GM23248 (cell line): ENCODE measurements at places on chromosomes 16 and 17.

DNA sequence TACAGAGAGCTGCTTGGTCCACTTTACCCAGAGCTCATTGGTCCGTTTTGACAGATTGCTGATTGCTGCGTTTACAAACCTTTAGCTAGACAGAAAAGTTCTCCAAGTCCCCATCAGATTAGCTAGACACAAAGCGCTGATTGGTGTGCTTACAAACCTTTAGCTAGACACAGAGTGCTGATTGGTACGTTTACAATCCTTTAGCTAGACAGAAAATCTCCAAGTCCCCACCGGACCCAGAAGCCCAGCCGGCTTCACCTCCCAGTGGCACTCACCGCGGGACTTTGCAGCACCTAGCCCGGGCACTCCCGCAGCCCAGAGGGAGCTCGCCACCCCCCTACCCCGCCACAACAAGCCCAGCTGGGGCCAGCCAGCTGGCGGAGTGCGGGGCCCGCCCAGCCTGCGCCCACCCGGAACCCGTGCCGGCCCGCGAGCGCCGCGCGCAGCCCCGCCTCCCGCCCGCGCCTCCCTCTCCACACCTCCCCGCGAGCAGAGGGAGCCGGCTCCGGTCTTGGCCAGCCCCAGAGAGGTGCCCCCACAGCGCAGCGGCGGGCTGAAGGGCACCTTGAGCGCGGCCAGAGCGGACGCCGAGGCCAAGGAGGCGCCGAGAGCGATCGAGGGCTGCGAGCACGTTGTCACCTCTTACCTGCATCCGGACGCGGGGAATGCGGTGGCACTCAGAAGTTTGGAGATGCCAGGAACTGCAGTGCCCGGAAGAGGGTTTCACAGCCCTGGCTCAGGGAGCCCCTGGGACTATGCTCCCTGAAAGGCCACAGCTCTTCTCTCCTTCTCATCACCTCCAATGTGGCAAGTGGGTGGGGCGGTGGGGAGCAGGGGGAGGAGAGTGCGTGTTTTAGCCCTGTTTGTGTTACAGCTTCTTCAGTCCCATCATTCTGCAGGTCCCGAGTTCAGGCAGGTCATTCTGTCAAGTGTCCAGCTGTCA, 1504.5 kb downstream of the CDH11 start:
- DNase-seq, result no peak

- peak; percentile 81 for DNase-seq
These were observed 849 bp upstream of the SOX15 start for GRCh38 chr17:7590743-7591142.

- DNase-seq, result no peak
These were observed 101.7 kb upstream of the SEC14L1 start for GRCh38 chr17:77038884-77039555.

DNA sequence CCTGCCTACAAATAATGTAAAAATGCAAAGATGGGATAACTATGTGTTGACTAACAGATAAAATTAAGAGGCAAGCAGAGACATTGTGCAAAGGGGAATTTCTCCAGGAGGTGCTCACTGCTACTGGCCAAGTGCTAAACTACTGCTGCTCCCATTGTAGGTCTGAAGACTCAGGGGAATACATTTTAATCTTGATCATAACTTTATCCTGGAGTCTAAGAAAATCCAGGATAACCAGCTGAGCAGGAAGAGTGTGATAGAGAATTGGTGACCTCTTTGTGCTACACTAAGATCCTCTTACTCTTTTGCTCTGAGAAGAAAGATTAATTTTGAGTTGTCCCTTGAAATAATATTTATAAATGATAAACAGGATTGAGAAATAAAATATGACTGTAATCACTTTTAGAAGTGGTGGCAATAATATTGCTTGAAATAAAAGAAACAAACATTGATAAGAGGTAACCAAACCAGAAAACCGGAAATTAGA, 5.9 kb downstream of the RNF43 start:
- DNase-seq, result peak; percentile 38

- peak; percentile 20 for DNase-seq
These were observed 26.8 kb upstream of the GOSR1 start for GRCh38 chr17:30450125-30451027.

DNA sequence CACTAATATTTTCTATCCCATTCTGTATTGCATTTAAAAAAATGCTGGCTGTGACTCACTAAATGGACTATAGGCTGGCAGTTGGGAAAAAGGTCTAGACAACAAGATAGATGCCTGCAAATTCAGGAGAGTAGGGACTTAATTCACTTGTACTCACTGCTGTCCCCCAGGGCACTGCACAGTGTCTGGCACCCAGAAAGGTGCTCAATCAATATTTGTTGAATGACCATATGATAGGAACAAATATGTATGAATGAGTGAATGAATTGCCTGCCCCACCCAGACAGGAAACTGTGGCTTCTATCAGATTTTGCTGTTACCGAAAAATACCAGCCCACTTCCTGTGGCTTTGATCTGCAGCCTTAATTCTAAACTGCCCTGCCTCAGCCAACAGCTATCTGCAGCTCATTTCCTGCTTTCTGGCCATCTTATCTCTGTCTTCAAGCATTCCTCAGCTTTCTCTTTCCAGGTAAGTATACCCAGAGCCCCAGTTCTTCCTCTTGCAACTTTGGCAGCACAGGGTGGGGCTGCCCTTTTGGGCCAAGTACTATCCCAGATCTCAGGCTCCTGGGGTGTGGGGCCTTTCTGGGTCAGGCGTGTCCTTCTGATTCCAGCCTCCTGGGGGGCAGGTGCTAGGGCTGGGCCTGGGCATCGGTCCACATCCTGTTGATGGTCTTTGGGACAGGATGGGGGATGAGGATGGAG, 15.3 kb upstream of the TNS4 start:
- DNase-seq, result peak; percentile 67

GRCh38 chr16:75087375-75087979, 29.1 kb downstream of the LDHD start:
- DNase-seq, result peak; percentile 44

DNA sequence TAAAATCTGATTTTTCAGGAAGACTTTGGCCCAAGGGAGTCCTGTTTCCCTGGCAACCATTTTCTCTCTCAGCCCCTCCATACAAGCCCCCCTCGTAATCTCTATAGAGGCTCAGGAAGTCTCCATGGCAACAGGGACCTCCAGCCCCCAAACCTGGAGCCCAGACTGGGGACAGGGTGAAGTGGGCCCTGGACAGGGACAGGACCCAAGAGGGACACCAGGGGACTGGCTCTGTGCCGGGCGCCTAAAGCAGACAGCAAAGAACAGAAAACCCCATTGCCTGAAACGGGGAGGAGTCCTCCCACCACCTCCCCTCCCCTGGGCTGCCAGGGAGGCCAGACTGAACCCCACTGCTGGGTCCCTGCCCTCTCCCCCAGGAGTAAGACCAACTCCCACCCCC, 40.6 kb downstream of the CPNE2 start:
- DNase-seq, result no peak

DNA sequence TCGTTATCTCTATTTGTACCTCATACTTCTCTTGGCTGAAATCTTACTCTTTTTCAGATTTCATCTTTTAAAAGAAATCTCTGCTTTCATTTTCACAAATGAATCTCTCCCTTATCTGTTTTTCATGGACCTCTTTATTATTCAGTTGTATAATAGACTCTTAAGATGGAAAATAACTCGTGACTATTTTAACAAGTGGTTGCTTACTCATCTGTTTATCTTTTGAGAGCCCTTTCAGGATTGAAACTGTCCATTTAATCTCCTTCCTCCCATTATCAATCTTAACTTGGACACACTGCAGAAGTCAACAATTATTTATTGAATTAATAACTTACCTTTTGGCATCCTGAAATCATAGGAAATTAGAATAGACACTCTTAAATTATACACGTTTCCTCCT, 68.8 kb downstream of the ABCA8 start:
- no peak for DNase-seq

- DNase-seq, result no peak
These were observed 197.7 kb upstream of the CIBAR2 start for GRCh38 chr16:85309656-85310587.

GRCh38 chr17:65638221-65638975, 77.0 kb upstream of the AXIN2 start:
- DNase-seq, result no peak

GRCh38 chr16:4891886-4892216, 44.6 kb downstream of the UBN1 start:
- peak; percentile 21 for DNase-seq

- DNase-seq, result no peak
These were observed 65.9 kb downstream of the PGS1 start for GRCh38 chr17:78444392-78444791.

- no peak for DNase-seq
These were observed 1028.1 kb upstream of the EEF2KMT start for GRCh38 chr16:6125483-6126259.

- DNase-seq, result no peak
These were observed 84.9 kb downstream of the DNAH17 start for GRCh38 chr17:78492116-78492799.

GRCh38 chr16:88783391-88784073, 1.5 kb downstream of the PIEZO1 start:
- peak; percentile 61 for DNase-seq

DNA sequence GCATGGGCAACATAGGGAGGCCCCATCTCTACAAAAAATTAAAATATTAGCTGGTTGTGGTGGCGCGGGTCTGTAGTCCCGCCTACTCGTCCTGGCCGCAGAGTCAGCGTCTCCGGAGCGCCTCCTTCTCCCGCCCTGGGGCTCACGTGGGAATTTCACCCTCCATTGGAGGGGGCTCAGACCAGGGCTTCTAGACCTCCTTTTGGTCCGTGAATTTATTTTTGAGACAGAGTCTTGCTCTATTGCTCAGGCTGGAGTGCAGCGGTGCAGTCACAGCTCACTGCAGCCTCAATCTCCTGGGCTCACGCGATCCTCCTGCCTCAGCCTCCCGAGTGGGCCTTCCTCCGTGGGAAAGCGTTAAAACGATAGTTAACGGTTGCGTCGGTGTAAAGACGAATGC, 394 bp upstream of the NME4 start:
- DNase-seq, result peak; percentile 89

DNA sequence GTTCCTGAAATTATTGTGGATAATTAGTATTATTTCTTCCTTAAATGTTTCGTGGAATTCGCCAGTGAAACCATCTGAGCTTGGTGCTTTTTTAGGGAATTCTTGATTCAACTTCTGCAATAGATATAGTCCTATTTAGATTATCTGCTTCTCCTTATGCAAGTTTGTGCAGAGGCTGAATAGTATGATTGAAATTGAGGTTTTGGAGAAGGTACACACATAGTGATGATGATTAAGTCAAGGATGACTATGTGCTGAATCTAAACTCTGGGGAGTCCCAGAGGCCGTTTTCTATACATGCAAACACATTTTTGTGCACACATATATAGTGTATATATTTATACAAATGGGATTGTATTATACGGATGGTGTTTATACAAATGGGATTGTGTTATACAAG, 5.2 kb upstream of the MYH4 start:
- DNase-seq, result peak; percentile 21

GRCh38 chr16:11138769-11139325, 117.2 kb downstream of the SOCS1 start:
- DNase-seq, result no peak

- DNase-seq, result peak; percentile 94
These were observed 3.7 kb downstream of the DUSP14 start for GRCh38 chr17:37493249-37494027.

- DNase-seq, result peak; percentile 32
These were observed 114.8 kb upstream of the C16orf82 start for GRCh38 chr16:26951950-26952349.

- DNase-seq, result no peak
These were observed 8.2 kb downstream of the CD300LF start for GRCh38 chr17:74704544-74704943.

GRCh38 chr17:48818361-48818841, 1.4 kb upstream of the TTLL6 start:
- DNase-seq, result no peak

DNA sequence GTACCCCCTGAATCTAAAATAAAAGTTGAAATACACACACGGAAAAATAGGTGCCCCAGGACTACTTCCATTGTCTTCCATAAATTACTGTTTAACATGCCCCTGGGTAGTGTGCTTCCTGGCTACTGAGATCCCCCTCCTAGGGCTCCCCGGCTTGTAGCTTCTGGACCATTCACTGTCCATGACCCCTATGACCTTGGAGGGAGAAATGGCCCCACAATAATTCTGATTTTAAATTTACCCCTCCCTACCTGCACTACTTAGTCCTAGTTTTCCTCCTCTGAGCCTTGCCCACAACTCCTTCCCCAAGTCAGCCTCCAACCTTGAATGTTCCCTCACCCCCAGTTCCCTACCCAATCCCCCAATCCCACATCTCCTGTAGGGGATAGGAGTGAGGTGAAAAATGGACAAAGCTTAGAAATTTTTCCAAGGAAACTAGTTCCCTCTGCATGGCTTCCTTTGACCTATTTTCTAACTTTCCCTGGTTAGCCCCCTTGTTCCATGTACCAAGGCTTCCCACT, 9.5 kb upstream of the MSL1 start:
- DNase-seq, result no peak

DNA sequence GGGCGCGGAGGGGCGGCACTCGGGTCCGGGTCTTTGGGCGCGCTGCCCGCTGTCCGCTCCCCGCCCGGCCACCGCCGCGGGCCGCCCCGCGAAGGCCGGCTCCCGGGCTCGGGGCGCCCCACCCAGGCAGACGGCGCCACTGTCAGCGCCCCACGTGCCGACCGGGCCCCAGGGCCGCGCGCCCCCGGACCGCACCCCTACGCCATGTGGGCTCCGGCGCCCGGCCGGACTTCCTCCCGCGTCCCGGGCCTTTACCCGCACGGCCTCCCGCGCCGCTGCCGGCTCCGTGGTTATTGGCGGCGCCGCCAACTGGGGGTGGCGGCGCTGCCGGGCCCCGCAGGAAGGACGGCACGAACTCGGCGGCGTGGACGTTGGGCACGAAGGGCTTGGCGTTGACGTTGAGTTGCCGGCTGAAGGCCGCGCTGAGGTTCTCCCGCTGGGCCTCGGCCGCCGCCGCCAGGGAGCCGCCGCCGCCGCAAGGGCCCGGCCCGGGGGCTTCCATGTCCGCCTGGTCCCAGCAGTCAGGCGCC, 577 bp downstream of the GSPT1 start:
- DNase-seq, result peak; percentile 74

DNA sequence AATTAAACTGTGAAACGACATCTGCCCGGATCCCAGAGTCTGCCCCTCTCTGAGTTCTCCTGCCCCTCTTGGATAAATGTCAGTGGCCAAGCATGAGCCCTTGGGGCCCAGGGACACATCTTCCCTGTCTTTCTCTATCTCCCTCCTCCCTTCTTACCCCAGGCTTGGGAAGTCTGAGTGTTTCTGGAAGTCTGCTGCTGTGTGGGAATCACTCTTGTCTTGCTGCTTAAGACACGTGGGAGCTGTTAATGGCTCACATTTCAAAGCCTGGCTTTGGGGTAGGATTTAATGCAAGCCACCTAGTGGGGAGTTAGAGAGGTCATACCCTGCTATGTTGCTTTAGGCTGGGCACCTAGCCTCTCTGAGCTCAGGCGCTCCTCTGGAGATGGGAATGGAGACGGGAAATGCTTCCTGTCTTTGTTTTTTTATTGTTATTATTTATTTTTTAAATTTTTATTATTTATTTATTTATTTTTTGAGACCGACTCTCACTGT, 218.5 kb upstream of the CIBAR2 start:
- peak; percentile 95 for DNase-seq
